ENCODE measurements at places on chromosomes 6 and 20. TPM values are rescaled to one million over a fixed set of nuclear protein-coding genes. Genes with fewer than 3 reads are reported as not detected.

Gene ADA
- total RNA-seq: 7.2 TPM

Gene MLN
- total RNA-seq: not detected

Gene RGS19
- total RNA-seq: 15.0 TPM

Gene MAPK13
- 0.89 TPM for total RNA-seq

Gene MDFI
- 2.1 TPM for total RNA-seq

Gene PRR18
- total RNA-seq: 0.35 TPM

Gene MAVS
- 21.0 TPM for total RNA-seq

DNA sequence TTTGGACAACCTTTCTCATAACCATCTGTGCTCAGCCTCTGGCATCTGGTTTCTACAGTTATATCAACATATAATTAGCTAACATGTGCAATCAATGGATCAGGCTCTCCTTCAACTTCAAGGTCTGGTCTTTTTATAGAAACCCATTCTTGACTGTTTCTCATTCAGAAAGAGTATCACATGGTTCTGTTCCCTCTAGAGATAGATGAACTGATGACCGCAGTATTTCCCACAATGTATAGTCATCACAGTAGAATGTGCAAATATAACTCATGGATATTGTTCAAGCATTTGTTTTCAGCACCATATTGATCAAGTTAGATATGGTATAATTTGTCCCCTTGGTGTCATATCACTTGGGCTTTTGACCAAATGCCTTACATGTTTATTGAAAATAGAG is 656.2 kb downstream of the FRK start:
- no peak for DNase-seq

DNA sequence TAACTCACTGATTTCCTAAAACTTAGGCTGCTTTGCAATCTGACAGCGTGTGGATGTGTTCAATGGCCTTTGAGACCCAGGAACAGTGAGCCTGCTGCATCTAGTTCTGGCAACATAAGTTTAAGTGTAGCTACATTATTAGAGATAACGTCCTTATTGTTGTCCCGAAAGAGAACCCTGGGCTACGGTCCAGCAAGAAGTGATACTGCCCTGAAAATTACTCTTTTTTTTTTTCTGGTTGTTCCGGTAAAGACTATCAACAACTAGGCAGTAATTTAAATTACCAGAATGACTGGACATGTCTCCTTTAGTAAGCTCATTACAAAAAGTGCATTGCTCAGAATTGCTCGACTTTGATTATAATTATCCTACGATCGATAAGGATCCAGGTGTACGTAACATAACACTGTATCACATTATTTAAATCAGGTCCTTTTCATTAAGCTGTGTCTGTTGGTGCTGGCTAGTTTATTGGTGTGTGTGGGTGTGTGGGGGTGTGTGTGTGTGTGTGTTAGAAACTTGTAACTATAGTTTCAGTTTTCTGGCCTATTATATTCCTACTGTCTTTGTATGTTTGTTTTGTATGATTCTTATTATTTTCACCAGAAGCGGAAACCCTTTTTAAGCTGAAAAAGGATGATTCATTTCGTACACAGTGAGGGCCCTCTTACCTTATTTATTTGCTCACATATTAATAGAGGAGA is 3.0 kb downstream of the TSHZ2 start:
- DNase-seq: no peak

- no peak for DNase-seq
Observed at GRCh38 chr6:167031082-167031709, 32.0 kb downstream of the CEP43 start.

DNA sequence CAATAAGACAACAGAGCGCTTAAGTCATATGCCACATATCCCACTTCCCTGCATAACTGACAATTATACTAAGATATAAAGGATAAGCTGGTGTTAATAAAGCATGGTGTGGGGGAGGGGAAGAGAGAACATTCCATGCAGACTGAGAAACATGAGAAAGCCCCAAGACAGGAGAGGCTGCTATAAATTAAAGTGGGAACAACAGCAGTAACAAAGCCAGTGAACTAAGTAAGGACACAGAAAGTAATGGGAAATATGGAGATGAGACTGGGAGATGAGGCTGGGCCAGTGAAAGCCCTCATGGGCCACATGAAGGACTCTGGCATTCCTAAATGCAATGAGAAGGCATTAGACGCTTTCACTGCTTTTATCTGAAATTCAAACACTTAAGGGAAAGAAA is 41.3 kb downstream of the SESN1 start:
- no peak for DNase-seq

DNA sequence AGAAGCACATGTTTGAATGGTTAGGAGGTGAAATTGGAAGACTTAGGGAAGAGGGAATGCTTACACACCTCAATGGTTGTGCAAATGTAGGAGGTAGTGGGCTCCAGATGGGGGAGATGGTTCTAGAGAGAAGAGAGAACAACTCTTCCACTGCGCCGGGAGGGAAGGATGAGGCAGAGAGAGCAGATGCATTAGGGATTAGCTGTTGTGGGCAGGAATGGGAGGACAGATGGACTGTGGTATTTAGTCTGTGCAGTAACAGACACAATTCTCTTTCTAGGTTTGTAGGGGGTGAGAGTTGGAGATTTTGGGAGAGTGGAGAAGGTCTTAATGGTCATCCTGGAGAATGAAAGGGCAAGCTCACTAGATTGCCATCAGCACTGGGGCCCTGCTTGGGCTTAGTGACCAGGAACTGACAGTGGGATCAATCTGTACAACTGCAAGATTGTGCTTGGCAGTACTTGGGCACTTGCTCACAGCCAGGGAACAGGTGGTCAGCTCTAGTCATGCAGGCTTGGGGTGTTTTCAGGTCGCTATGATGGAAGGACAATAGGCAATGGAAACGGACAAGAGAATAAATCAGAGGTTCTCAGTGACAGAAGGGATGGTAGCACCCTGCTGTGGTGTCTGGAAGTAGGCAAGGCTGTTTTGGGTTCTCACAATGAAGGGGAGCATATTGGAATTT is 182.0 kb upstream of the MYLIP start:
- no peak for DNase-seq

DNA sequence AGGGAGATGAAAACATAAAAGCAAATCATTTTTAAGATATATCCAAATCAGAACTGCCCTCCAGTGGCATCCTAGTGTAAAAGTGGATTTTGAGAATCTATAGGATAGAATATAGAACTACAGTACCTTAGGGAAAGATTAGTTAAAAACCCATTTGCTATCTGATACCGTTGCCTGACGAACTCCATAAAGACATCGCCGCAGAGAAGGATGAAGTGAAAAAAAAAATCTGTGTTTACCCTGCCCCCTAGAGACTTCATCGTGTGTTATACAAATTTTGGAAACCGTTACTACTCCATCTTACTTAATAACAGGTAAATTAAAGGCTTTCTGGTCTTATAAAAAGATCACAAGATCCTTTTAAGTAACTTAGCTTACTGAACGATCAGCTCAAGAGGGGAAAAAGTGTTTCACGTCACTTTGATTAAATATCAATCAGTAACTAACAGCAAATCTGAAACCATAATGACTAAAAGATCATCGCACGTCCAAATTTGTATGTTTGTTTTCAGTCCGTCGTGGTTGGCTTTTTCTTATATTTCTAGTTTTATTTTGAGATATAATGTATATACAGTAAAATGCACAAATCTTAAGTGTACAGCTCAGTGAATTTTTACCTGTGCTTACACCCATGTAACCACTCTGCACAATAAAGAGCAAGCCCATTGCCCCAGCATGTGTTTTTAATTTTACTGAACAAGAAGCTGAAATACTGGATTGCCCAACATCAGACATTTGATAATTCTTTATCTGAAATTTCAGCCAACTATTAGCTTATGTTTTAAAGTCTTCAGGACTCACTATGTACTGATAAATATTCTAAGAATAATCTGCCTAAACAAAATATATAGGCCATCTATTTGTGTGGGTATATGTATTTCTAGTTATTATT is 881 bp upstream of the MCM3 start:
- DNase-seq: no peak

- no peak for DNase-seq
Observed at GRCh38 chr6:103925317-103925716, 934.4 kb downstream of the HACE1 start.

GRCh38 chr20:13552061-13552460 is 86.7 kb downstream of the TASP1 start:
- DNase-seq: no peak

GRCh38 chr6:42610416-42610815 is 46.6 kb downstream of the UBR2 start:
- no peak for DNase-seq

DNA sequence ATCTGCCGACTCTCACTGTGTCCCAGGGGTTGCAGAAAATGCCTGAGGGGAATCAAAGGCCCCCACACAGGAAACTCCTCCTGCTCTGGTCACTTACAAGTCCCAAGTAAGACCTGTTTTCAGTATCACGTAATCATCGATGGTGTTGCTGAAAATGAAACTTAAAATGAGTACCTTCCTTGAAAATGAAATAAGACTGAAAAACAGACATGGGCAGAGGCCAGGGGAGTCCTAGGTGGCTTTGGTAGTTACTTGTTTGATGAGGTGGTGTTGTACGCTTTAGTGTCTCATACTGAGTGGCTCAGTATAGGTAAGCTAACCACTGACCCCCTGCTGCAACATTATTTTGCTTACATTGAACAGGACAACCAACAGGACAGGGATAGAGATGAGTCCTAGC is 43.0 kb upstream of the SYNCRIP start:
- DNase-seq: no peak

- DNase-seq: no peak
Observed at GRCh38 chr6:38495518-38495917, 144.2 kb downstream of the BTBD9 start.

DNA sequence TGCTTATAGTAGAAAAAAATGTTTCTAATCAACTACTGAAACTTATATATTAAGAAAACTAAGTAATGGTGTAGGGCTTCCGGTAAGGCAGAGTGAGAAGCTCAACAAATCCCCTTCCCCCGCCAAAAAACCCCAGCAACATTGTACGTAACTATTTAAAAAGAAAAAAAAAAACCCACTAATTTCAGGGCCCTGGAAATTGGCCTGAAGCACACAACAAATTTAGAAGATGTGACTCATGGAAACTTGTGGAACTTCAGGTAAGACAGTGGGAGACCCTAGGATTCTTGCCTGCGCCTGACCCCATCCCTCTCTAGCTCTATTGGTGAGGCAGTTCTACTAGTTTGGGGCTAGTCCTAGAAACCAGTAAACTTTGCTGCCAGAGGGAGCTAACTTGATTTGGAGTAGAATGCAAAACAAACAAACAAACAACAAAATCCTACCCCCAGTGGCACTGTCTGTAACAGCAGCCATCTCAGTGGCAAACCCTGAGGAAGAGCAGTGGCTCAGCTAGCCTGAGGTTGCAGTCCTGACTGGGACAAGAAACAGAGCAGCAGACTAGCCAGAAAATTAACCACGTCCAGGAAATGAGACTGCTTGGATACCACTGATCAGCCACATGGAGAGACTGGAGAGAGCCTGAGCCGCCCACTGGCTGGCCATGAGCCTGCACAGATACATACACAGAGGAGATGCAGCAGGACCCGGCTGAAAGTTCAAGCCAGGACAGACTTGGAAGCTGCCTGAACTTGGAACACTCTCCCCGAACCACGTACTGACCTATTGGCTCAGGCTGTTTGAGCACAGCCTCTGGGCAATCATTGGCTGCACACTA is 135.1 kb downstream of the TBXT start:
- DNase-seq: peak; percentile 89

- DNase-seq: no peak
Observed at GRCh38 chr6:139236105-139236504, 55.7 kb downstream of the TXLNB start.

DNA sequence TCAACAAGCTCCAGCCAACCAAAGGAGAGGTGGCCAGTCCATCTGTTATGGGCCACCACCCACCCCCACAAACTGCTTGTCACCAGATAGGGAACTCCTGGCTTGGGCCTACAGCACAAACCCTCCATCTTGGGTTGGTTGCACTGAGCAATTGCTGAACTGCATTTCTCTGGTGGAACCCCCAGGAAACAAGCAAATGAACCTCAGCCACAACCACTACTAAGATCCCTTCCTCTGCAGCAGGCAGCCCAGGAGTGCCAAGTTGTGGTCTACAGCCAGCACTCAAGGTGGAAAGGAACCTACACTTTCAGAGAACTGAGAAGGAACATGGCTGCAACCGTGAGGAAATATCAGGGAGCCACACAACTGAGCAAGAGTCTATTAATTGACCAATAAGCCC is 171.6 kb downstream of the TMEM200A start:
- no peak for DNase-seq

GRCh38 chr6:40852779-40853373 is 186.1 kb downstream of the UNC5CL start:
- DNase-seq: peak; percentile 12

- no peak for DNase-seq
Observed at GRCh38 chr6:81568973-81569372, 183.5 kb downstream of the TENT5A start.

- DNase-seq: no peak
Observed at GRCh38 chr6:21468461-21468860, 125.1 kb upstream of the SOX4 start.
